Transverse colon (tissue), 4 donors: ENCODE measurements at places on chromosomes 7 and 10.

DNA sequence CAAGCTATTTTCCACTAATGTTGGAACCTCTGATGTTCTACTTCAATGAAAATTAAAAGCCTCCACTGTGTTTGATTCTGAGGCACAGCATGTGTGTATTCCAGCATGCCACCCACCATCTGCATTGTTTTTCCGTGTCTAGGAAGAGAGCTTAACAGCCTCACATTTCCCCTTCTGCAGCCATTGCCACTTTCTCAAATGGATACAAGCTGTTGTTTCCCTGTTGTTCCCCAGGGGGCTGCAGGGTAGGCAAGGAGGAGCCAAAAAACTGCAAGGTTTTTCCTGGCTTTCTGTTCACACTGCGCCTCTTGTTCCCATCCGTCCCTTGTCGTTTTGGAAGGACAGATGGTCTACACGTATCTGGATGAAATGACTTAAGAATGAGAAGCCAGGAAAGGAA, 72.3 kb upstream of the DNAJB12 start:
- DNase-seq, result no peak

DNA sequence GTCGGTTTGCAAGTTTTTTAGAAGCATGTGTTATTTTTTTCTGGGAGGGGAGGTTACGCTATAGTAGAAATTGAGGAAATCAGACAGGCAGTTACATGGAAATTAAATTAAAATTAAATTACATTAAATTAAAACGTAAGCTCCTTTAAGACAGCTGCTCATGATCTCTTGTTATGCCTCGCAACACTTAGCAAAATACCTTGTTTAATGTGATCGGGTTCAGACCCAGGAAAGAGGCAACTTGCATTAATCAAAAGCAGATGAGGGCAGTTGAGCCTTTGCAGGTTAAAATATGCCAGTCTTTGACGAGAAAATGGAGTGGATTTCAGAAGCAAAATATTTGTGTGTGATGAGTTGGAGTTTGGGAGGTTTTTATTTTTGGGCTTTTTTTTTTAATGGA, 651.8 kb downstream of the INHBA start:
- DNase-seq, result no peak

DNA sequence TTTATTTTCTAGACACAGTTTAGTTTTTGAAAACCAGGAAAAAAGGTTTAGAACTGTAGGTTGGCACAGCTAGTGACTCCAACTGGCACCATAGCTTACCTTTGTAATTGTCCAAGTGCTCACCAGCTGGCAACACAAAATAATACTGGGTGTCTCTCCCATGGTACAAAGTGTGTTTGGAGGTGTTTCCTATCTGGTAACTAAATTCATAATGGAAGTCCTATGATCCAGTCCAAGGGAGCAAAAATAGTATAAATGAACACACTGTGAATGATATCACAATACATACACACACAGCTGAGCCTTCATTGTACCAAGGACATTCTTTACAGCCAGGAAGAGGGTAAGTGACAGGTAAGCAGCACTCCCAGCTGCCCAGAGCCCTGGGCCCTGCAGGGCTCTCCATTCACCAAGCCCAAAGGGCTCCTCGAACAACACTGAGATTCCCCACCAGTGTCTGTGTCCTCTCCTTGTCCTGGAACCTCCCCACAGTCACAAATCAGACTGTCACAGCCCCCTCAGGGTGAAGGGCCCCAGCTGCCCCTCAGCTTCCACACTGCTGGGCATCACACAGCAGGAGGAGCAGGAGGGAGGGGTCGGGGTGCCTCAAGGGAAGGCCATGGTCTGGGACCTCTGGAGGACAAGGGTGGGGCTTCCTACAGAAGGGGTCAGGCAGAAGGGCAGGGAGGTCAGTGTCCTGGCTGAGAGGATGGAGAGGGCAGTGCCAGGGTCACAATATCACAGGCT, 72.1 kb downstream of the PKD1L1 start:
- no peak for DNase-seq

DNA sequence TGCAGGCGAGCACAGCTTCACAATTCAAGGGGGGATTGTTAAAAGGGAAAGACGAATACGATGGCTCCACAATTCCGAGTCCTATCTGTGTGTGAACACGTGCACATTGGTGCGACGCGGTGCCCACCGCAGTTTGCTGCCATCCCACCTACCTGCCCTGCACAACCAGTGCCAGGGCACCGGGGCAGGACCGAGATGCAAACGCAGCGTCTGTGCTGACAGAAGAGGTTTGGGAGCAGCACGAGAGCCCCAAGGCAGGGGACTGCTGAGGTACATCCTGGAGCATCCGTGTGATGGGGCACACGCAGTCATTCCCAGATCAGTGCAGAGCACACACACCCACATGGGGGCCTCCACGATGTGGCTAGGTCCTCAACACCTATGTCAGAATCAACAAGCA, 221.3 kb downstream of the DNAJB6 start:
- DNase-seq, result no peak

GRCh38 chr7:28613262-28613661, 200.9 kb downstream of the CREB5 start:
- DNase-seq, result no peak
